Stimulated activated CD4-positive, alpha-beta T cell treated with anti-CD3 and anti-CD28 coated beads, Interleukin-1b, Interleukin-23, amount 100 ng/mL, for 48 hours (primary cell): ENCODE measurements at places on chromosomes 1 and 21.
A peak's percentile ranks its signal among the peaks of the same experiment; 100 is the strongest.

GRCh38 chr1:19074902-19075721 lies 118.6 kb upstream of the IFFO2 start:
- DNase-seq: no peak

DNA sequence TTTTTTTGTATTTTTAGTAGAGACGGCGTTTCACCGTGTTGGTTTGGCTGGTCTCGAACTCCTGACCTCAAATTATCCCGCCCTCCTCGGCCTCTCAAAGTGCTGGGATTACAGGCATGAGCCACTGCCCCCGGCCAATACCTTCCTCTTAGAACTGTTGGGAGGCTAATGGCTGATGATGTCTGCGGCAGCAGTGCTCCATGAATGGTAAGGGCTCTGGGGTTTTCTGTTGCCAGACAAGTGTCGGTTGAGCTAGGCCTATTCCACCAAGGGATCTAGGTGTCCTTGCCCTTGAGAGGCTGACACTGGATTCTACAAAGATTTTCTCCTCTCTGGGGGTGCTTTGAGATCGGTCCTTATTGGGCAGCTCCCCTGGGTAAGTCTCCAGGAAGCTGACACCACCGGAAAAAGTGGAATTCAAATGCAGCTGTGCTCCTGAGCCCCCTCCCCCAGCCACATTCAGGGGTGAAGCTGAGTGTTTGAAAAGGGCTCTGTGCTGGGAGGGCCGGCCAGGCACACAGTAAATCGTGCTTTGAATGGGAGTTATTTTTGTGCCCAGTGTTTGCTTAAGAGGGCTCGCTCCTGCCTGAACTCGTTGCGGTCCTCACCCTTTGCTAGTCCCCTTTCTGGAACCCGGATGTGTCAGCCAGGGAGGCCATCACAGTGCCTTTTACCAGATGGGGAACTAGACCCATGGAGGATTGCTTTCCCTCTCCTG lies 5.2 kb downstream of the SOX13 start:
- no peak for DNase-seq

DNA sequence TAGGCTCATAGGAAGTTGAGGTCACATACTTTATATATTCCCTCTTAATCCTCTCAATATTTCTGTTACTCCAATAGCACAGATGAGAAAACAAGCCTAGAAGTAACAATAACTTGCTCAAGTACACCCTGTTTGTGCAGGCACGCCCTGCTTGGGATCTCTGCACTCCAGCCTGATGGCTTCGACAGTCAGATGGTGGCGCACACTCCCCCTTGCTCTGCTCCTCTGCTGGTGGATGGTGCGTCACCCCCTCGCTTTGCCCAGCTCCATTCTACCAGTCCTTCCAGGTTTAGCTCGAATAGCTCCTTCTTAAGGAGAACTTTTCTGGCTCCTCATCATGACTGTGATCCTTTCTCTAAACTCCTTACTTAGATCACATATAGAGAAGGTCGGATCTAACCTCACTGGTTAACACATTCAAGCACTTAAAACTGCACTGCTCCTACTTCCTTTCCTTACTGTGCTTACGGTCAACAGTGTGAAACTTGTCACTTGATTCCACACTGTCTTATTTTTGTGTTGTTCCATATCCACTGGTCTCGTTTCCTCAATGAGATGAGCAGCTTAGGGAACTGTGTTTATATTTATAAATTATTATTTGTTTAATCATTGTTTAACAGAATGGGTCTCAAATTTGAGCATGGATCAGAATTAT lies 3.0 kb downstream of the TSPAN2 start:
- no peak for DNase-seq

DNA sequence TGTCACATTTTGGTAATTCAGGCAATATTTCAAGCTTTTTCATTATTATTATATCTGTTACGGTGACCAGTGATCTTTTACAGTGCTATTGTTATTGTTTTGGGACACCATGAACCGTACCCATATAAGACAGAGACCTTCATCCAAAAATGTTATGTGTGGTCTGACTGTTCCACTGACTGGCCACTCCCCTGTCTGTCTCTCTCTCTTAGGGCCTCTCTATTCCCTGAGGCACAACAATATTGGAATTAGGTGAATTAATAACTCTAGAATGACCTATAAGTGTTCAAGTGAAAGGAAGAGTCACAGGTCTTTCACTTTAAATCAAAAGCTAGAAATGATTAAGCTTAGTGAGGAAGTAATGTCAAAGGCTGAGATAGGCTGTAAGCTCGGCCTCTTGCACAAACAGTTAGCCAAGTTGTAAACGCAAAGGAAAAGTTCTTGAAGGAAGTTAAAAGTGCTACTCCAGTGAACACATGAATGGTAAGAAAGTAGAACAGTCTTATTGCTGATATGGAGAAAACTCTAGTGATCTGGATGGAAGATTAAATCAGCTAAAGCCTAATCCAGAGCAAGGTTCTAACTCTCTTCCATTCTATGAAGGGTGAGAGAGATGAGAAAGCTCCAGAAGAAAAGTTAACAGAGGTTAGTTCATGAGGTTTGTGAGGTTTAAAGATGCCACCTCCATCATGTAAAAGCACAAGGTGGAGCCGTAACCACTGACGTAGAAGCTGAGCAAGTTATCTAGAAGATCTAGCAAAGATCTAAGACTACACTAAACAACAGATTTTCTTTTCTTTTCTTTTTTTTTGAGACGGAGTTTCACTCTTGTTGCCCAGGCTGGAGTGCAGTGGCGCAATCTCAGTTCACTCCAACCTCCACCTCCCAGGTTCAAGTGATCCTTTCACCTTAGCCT lies 19.7 kb upstream of the DIPK1A start:
- peak; percentile 28 for DNase-seq

DNA sequence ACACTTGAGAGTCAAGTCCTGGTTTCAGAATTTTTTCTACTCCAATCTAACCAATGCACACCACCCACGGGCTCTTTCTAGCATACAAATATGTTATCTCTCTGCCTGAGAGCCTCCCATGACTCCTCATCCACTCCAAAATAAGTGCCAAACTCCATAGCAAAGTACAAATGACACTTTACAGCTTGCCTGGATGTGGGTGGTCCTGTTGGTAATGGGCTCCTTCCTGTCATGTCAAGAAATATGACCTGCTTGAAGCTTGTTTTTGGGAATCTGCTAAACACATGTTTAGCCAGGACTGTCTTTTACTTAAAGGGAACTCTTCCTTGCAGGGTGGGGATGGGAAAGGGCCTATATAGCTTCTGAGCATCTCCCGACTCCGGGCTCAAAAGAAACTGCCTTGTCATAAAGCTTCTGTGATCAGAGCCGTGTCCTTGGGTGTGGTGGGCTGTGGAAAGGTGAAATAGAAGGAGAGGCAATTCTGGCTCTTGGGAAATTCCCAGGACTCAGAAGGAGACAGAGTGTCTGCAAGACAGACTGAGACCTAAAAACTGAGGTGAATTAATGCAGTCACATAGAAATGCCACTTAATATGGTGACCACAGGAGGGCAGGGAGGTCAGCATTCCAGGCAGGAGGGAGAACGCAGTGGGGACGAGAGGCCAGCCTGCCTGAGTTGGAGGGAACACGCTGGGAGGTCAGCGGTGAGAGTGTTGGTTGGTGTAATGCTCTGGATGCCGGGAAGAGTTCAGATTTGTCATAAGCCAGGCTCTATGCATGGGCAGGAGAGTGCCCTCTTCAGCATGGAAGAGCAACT lies 6.1 kb upstream of the IGFN1 start:
- no peak for DNase-seq

DNA sequence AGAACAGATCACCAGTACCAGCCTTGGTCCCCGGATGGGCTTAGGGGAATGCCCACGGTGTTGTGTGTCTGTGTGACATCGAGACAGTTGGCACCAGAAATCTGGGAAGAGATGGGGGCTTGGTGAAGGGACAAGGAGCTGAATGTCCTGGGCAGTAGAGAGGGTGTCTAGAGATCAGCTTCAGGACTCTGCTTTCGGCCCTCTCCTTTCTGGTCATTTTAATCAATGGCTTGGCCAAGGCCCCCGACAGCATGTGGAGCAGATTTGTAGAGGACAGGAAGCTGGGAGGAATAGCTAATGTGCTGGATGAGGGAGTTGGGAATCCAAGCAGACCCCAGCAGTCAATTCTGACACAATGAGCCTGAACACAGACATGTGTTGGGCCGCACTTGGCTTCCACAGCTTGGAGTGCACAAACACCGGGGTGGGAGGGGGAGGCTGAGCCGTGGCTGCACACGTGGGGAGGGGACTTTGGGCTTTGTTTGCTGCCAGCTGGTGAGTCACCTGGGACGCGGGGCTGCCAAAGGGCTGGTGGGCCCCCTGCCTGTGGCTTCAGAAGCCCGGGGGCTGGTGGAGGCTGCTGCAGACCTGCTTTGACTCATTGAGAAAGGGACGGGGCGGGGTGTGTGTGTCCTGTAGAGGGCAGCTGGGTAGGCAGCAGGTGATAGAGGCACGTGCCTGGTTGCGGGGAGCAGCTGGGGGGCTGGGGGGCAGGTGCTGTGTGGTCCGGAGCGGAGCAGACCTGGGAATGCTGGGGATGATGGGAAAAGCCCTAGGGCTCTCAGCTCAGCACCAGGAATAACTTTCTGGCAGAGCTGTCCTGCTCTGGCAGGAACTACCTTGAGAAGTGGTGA lies 20.9 kb downstream of the SLC1A7 start:
- peak; percentile 22 for DNase-seq

DNA sequence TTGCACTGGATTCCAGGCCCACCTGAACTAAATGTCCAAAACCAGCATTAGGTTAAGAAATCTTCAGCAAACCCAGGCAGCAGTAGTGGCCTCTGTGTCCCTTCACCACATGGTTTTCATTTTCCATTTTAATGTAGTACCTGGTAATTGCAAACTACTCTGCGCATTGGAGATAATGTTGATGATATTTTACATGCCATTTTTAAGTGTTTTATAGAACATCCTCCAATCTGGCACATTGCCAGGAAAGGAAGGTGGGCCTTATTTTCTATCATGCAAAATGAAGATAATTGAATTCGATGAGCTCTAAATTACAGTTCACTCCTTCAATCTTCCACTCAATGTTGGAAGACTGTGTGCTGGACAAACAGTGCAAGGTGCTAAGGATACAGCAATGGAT lies 89.5 kb downstream of the ZC3H11B start:
- DNase-seq: no peak

GRCh38 chr1:6271554-6271953 lies 10.7 kb upstream of the GPR153 start:
- no peak for DNase-seq

DNA sequence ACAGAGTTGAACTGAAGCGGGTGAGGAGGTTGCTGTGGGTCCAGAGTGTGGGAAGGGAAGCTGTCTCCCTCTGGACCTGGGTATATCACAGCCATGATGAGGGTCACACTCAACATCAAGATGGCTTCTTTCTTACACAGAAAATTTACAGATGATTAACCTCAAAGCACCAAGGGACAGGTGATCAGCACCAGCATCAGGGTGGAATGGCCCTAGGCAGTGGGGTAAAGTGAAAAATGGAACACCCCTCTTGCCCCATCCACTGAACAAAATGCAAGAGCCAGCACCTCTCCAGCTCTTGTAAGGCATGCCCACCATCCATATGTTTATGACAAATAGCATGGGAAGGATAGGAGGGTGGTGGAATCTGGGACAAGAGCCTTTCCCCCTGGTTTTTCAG lies 40.3 kb downstream of the HSD3B1 start:
- DNase-seq: no peak

- no peak for DNase-seq
Measured at GRCh38 chr1:201475130-201475529, 6.1 kb upstream of the PHLDA3 start.

DNA sequence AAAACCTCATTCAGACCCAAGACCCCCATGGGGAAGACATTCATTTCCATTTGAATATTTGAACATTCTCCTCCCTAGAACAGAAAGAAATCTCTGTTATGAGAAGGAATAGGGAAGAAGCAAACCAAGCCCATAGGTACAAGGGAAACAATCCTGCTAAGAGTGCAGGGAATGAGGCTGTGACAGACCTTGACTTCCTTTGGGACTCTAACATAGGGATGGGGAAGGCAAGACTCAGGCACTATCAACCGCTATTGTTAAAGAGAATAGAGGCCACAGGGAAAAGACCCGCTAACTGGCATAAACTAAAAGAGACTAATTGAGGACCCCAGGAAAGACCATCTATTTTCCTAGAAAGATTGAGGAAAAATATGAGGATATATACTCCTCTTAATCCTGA lies 117.8 kb upstream of the BRINP3 start:
- DNase-seq: no peak

DNA sequence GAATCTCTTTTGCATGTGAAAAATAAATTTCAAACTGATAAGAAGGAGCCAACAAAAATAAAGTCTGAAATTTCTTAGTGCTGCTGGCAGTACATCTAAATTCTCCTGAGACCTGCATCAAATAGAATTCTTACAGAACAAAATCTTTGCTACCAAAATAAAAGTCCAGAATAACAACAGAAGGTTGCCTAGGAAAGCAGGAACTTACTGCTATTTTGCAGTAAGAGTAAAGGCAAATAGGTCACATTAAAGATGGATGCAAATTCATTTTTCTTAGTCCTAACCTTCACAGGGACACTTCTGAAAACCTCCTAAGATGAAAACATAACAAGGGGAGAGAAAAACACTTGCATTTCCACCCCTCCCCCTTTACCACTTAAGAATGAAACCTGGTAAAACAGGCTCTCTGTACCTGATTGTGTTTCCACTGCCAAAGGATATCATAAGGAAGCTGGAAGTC lies 59.0 kb downstream of the RUSC1 start:
- no peak for DNase-seq

DNA sequence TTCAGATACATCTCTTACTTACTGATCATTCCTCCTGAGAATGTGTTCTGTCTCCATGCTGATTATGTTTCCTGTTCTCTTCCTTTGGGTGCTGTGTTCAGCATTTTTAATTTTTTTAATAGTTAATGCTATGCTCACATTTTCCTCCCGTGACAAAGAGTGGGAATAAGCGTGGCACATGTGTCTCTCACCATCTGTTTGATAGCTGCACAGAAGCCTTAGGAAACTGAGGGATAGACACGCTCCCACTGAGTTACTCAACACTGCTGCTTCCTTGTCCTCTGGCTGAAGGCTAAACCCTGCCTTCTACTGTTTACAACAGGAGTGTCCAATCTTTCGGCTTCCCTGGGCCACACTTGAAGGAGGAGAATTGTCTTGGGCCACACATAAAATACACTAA lies 264.2 kb downstream of the DISC1 start:
- DNase-seq: no peak

DNA sequence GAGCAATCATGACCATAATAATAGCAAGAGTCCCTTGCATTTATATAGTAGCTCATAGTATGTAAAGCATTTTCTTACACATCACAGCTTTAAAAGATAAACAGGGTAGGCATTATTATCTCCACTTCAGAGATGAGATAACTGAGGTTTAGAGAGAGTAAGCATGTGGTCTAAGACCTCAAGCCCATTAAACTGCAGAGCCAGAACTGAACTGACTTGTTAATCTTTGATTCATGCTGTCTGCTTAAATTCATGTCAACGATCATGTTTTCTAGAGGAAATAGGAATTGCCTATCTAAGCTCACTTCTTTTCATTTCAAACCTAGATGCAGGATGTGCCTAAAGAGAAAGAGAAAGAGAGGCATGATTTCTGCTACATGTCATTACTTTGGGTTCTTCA lies 524.8 kb downstream of the PTPRC start:
- no peak for DNase-seq

DNA sequence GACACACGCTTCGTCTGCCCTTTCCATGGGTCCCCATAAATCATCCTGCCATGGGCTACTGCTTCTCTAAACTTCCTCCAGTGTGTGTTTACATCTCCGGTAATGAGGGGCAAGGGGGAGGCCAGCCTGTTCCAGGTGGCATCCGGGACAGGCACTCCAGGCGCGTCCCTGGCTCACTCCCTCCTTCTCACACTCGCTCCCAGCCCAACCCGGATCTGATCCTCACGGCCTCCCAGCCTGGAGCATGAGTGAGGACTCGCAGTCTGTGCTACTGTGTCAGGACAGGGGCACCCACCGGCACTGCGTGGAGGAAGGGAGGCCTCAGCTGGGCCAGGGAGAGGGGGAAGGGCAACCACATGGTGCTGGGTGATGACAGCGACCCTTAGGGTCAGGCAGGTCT lies 225.4 kb downstream of the TRABD2B start:
- DNase-seq: no peak
